Effector CD4-positive, alpha-beta T cell (primary cell): ENCODE measurements at places on chromosomes 3 and 15.

DNA sequence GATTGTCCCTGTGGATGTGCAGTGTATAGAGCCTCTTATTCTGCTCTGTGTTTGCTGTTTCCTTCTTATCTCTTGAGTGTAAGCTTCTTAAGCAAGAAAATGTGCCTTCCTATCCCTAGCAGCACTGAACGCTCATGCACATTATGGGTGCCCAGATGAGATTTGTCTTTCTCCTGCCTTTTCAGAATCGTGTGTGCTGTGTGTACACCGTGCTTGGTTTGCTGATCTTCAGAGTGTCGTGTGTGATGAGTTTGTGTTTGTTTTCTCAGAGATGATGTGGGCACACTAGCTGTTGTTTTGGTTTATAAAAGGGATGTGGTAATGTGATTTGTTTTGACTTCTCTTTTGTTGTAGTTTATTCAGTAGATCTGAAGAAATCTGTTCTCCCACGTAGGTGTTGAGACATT is 19.7 kb downstream of the GPR171 start:
- DNase-seq, result no peak

DNA sequence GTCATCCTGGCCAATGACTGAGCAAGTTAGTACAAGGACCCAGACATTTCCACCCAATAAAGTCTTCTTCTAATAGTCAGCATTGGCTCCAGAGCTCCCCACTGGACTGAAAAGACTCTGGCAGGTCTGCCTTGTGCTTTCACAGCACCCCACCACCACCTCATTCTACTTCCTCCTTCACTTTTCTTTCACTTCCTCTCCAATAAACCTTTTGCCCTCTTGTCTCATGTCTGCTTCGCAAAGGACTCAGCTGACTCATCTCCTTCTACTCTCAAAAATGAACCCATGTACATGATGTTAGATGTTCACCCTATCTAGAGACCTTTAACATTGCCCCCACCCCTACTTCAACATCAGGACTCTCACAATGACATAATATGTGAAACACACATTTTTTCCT is 181.0 kb upstream of the PPP2R3A start:
- no peak for DNase-seq

- no peak for DNase-seq
Measured at GRCh38 chr3:4755566-4755965, 223.7 kb upstream of the BHLHE40 start.

- no peak for DNase-seq
Measured at GRCh38 chr3:73719413-73719851, 94.7 kb upstream of the PDZRN3 start.

GRCh38 chr15:64604319-64604718 is 143.9 kb downstream of the ZNF609 start:
- no peak for DNase-seq

DNA sequence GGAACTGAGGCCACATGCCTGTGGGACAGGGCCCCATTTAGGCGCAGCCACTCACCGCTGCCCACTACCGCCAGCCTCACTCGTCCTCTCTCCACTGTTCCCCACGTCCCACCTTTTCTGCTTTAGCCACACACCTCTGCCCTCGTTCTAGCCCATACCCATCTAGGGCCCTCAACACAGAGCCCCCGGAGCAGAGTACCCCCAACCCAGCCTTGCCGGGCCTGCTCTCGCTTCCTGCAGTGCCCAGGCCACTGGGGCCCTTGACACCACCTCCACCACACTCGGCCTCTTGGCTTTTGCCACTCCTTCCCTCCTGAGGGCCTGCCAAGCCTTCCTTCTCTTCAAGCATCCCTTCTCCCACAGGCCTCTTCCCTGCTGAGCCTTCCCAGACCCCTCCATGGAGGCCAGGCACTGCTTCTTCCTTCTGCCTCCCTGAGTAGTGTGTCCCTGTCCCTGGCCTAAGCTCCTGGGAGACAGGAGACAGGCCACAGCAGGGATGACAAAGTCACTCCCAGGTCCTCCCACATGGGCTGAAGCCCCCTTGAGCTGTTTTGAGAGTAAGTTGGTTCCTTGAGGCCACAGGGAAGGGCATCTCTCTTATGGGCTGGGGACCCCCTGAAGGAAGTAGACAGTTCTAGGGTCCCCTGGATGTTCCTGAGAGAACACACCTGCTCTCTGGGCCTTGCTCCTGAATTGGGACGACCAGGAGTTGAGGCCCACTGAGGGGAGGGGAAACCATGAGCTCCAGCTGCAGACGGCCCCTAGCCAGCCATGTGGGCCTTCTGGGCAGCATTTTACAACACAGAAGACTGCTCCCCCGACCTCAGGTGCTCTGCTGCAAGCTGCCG is 4.4 kb downstream of the PRSS50 start:
- DNase-seq, result no peak

DNA sequence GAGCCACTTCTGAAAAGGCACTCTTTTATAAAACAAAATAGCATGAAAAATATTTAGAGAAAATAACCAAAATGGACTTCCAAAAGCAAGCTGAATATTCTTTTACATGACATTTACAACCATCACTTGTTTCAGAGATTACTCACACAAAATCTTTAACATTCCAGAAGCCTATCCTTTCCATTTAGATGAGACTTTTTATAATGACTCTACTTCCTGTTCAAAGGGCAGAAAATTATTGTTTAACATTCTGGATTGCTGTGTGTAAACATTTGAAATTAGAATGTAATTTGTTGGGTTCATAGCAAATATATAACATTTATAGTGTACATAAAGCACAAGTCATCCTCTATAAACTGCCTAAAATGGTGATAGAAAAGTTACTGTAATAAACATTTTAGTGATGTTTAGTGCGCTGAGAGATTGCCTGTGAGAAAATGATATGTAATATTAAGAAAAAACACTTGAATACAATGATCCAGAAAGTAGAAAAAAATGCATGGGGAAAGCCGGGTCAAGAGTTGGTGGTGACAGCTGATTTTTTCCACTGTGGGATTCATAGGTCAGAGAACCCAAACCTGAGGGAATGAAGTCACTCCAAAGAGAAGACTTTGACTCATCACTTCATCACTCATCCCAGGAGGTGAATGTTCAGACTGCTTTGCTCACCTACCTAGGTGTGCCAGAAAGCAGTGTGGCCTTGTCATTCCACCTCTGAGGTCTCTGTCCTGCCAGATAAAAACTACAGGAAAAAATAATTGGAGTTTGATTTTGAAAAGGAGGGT is 305.8 kb downstream of the ARPP21 start:
- no peak for DNase-seq

- no peak for DNase-seq
Measured at GRCh38 chr15:67843571-67844387, 3.9 kb upstream of the RNU6-1 start.

DNA sequence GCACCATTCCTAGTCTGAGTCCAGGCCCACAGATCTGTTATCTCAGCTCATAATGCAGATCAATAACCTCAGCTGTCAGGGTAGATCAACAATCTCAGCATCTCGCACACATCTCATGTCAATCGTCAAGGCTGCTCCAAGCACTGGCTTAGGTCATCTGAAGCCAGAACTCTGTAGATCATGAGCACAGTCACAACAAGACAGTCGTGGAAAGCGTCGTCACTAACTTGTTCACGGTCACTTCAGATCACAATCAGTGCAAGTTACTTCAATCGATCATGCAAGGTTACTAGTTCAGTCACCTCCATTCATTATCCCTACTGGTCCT is 71.8 kb downstream of the RBPMS2 start:
- no peak for DNase-seq

DNA sequence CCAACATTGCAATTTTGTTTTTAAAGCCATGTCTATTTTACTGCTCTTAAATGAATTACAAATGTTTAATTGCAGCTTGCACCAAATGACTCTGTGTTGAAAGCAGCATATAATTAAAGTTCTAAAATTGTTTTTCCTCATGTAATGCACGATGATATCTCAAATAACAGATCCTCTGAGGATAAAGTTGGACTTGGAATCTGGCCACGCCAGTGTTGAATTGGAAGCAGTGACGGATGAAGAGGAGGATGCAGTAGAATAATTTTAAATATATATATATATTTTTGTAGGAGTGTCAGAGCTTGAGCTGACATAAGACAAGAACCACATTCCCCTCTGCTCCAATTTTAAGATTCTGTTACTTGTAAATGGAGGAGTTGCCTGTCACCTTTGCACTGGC is 406.6 kb upstream of the DPPA4 start:
- no peak for DNase-seq

- DNase-seq, result peak; percentile 76
Measured at GRCh38 chr3:46895204-46895660, 17.7 kb downstream of the PTH1R start.

DNA sequence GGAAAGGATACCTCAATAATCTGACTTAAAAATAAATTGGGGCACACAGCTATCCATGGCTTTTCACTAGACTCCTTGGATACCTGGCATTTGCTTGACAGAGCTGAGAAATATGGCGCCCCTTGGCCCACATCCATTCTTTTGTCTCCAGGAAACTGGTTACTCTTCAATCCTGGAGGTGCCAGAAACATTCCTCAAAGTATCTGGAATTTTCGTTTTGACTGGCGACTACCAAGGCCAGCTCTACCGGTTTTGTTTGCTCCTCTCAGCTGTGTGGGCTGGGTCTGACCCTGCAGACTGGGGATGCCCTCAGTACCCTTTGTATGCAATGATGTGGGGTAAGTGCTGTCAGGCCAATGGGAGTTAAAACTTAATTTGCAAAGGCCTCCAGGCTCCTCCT is 27.0 kb downstream of the KATNBL1 start:
- no peak for DNase-seq

DNA sequence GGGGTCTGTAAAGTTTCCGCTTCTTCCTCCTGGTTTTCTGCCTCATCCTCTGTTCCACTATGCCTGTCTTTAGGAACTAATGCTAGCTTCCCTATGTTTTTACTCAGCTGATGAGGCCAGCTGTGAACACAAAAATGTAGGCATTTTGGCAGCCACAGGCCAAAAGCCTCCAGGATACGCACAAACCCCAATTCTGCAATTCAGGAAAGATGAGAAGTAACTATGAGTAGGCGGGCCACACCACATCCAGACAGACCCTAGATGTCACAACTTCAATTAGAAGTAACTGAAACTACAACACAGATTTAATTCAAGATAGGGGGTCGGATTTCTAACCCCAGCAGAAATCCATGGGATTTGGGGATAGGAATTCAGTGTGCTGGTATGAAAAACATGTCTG is 11.9 kb downstream of the CA12 start:
- DNase-seq, result no peak

GRCh38 chr3:133834621-133835417 is 29.2 kb downstream of the SRPRB start:
- DNase-seq, result no peak

DNA sequence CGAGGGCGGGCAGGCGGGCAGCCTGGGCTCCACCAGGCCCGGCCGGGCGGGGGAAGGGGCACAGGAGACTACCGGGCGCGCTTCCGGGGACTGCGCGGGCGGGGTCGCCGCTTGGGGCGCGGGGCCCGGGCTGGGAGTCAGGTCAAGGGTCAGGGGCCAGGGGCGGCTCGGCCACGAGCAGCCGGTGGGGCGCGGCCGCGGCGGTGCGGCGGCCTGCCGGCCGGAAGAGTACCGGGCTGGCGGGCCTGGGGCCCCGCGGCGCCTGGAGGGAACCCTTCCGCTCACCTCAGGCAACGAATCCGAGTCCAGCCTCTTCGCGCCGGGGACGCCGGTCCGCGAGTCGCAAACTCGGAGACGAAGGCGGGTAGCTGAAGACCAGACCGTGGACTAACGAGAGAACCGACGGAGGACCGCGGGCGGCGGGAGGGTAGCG is 225 bp downstream of the RHOA start:
- DNase-seq, result peak; percentile 42

DNA sequence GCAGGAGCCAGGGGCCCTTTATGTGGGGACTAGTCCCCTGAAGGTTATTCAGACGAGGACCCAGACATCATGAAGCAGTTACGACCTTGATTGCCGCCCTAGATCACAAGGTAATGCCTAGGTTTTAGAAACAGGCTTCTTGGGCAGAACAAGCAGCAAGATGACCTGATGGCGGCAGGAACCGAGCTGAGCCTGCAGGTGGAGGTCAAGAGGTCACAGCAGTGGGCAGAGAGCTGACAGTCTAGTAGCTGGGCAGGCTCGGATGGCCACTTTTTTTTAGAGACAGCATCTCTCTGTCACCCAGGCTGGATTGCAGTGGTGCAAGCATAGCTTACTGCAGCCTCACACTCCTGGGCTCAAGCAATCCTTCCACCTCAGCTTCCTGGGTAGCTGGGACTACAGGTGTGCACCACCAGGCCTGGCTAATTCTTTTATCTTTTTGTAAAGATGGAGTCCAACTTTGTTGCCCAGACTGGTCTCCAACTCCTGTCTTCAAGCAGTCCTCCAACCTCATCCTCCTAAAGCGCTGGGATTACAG is 83.5 kb upstream of the ABHD17C start:
- DNase-seq, result no peak

DNA sequence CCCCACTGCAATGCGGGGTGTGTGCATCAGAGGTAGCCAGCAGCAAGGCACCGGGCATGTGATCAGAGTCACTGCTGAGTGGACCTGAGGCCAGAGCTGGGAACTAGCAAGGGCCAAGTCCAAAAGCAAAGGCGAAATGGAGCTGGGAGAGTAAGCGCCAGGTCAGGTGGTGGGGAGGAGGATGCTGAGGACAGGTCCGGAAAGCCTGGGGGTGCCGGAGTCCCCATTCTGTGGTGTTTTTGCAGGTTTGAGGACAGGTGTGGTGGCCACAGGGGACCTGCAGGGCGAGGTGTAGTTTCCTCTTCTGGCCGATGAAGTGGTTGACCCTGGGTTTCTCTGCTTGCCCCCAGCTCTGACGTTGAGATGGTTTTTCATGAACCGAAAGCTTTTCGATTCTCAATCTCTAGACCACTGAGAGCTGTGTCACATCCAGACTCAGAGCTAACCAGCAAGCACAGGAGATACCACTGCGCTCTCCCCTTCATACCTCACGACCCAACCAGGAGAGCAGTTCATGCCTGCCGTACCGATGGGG is 35.0 kb upstream of the HES1 start:
- DNase-seq, result no peak

DNA sequence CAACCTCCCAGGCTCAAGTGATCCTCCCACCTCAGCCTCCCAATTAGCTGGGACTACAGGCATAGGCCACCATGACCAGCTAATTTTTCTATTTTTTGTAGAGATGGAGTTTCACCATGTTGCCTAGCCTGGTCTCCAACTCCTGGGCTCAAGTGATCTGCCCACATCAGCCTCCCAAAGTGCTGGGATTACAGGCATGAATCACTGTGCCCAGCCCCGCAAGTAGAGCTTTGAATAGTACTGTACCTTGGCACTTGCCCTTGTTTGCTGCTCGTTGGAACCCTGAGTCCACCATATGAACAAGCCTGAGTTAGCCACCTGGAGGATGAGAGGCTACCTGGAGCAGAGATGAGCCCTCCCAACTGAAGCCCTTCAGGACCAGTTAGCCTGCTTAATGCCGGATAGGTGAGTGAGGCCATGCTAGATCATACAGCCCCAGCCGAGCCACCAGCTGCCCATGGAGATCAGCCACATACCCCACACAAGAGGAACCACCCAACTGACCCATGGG is 267.9 kb downstream of the SHQ1 start:
- DNase-seq, result no peak

GRCh38 chr3:28151608-28152228 is 89.7 kb upstream of the CMC1 start:
- no peak for DNase-seq

DNA sequence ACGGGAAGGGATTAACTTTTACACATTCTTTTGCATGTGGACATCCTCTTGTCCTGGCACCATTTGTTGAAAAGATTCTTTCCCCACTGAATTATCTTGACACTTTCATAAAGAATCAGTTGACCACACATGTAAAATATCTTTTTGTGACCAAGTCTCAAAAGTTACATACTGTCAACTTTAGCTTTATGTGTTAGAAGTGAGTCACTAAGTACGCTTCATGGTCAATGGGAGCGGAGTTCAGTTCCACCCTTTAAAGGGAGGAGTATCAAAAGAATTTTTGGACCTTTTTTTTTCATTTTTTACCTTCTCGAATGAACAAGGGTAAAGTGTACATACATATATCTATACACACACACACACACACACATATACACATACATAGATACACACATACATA is 35.4 kb downstream of the MAPK6 start:
- DNase-seq, result no peak
